ENCODE measurements at places on chromosomes 6 and 20.

DNA sequence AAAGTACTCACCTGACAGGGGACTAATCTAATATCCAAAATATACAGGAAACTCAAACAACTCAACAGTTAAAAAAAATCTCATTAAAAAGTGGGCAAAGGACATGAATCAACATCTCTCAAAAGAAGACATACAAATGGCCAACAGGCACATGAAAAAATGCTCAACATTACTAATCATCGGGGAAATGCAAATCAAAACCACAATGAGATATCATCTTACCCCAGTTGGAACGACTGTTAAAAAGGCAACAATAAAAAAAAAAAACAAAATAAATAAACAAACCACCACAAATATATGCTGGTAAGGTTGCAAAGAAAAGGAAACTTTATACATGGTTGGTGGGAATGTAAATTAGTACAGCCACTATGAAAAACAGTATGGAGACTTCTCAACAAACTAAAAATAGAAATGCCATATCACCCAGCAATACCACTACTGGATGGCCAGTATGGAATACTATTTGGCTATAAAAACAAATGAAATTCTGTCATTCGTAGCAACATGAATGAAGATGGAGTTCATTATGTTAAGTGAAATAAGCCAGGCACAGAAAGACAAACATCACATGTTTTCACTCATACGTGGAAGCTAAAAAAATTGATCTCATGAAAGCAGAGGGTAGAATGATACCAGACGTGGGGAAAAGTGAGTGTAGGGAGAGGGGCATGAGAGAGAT, 6.6 kb downstream of the SIRPB2 start:
- no peak for DNase-seq

GRCh38 chr20:44324343-44324742, 12.5 kb upstream of the R3HDML start:
- DNase-seq = no peak

- no peak for DNase-seq
These were observed 74.0 kb upstream of the GLP1R start for GRCh38 chr6:38974389-38975151.

GRCh38 chr6:148413321-148414091, 70.9 kb downstream of the SASH1 start:
- DNase-seq = no peak

GRCh38 chr6:125246566-125246965, 55.2 kb downstream of the HDDC2 start:
- no peak for DNase-seq

GRCh38 chr6:44067173-44068139, 59.8 kb downstream of the MRPL14 start:
- no peak for DNase-seq

DNA sequence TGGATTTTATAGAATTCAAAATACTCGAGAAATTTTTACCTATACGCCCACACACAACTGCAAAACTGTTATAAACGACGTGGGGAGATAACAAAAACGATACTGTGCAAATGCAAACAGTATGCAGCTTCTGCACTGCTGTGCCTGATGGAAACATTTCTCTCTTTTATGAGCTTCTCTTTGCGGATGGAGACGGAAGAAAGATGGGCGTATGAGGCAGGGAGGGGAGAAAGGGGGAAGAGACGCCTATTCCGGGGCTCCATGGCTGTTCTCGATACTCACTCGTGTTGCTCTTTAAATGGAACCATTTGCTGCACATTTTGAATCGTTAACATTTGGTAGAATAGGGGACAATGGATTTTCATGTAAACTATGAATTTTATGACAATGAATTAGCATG, 69.1 kb upstream of the EXOC2 start:
- DNase-seq = no peak

DNA sequence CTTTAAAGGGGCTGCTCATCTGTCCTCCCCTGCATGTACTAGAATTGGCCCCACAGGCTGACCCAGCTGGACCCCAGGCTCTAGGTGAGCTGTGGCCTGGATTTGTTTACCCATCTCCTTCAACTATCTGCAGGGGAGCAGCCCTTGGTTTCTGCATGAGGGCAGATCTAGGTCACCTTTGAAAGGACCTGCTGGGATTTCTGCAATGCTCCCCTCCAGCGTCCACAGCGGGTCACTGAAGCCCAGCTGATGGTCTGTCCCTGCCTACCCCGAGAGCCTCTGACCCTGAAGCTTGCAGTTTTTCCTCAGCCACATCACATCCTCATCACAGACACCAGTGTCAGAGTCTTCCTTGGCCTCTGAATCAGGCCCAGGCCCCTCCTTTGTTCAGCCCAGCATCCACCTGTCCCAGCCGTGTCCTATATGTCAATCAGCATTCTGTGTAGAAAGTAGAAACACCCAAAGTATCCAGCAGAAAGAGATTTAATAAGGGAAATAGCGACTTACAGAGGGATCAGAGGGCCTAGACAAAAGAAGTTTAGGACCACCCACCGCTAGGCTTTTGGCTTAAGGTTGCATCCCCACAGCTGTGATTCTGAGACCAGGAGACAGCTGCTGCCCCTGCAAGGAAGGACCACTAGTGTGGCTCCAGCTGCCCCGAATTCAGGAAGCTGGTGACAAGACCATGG, 243.1 kb downstream of the LRFN2 start:
- no peak for DNase-seq

DNA sequence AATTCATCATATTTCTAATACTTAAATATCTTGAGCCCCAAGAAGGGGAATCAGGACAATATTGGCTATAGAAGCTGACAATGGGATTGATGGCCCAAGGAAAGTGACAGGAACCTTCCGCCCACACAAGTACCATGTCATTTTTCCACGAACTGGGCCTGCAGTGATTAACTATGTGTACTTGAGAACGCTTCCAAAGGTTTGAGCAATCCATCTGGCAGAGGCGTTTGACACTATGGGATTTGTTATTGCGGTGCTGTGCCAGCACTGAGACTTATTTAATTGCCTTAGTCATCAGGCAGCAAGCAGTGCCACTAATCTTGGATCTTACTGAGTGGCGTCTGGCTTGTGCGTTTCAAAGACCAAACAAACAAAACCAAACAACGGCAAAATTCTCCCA, 135.6 kb upstream of the UST start:
- no peak for DNase-seq

GRCh38 chr6:50720623-50721022, 7.3 kb downstream of the TFAP2D start:
- DNase-seq = no peak

DNA sequence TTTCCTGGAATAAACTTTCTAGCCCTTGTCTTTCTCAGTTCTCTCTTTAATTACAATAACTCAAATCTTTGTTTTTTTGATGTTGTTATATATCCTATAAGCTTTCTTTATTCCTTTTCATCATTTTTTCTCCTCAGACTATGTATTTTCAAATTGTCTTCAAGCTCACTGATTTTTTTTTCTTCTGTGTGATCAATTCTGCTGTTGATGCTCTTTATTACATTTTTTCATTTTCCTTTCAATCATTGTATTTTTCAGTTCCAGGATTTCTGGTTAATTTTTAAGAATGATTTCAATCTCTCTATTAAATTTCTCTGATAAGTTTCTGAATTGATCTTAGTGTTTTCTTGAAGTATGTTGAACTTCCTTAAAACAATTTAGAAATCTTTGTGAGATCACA, 209.7 kb downstream of the TBC1D32 start:
- DNase-seq = no peak

DNA sequence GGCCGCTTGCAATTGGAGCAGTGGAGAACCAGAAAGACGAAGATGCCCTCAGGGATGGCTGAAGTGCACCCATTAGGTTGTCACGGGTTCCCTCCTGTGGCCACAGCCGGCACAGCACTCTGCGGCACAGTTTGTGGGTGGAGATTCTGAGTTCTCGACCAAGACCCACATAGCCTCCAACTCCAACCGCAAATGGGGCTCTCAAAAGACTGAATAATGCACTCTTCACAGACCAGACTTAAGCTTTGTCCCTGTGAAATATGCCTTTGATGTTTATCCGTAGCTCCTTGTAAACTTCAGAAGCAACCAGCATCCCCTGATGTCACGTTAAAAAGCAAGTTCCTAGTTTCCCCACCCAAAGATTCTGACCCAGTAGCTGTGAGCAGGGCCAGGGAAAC, 934 bp upstream of the CST9 start:
- DNase-seq = peak; percentile 30

- peak; percentile 62 for DNase-seq
These were observed 10.6 kb downstream of the NOL4L start for GRCh38 chr20:32574296-32575226.

GRCh38 chr6:48075181-48075580, 35.8 kb downstream of the PTCHD4 start:
- no peak for DNase-seq

DNA sequence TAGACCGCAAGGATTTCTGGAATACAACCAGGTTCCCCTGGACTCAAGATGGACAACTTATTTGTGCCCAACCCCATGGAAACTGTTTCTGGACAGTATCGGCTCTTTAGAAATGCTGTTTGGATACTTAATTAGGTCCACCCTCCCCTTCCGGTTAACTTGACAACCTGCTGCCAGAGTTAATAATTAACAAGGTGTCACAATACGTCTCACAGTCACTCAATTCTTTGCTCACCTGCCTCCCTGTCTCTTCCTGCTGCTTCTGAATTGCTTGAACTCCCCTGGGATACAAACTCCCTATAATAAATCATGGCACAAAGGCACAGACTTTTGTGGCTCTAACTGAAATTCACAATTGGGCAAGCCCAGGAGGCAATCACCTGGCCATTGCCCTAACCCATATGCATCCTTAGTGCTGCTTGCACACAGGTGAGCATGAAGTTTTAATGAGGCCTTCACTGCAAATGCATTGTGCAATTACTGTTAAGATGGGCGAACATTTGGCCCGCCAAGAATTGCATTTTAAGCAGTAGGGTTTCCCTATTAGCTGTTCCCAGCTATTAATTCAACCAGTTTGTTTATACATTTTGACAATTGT, 504.4 kb upstream of the NOX3 start:
- DNase-seq = no peak

DNA sequence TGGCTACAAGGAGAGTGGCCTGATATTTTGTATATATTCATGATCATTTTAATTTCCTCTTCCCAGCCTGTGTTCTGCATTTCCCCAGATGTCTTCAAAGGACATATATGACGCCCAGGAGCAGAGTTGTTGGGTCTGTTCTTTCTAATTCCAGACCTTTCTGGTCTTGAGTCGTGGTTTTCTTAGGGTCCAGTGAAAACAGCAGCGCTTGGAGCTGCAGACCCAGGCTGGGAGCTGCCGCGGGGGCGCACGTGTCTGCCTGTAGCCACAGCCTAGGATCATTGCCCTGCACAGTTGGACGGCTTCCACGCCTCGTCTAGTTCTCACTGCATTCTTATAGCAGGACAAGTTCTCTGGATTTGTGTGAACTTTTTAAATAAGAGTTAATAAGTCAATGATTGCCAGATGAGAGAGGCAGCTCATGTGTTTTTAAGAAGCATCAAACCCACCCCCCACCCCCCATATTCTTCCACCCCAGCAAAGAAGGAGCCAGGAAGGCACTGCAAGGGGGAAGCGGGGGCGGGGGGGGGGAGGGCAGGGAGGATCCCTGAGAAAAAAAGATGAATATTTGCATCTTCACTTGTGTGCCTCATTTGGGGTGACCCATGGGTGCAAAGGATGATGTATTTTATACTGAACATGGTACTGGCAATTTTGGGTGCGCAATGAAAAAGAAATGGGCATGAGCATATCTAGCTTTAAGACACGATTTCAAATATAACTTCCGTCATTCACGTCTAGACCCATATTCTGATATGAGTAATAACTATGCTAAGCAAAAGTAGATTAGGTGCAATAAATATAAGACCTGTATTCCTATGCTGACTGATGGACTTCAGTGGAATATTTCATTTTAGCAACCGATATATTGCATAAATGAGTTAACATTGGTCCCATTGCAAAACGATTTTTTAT, 160.0 kb downstream of the TBXT start:
- no peak for DNase-seq

DNA sequence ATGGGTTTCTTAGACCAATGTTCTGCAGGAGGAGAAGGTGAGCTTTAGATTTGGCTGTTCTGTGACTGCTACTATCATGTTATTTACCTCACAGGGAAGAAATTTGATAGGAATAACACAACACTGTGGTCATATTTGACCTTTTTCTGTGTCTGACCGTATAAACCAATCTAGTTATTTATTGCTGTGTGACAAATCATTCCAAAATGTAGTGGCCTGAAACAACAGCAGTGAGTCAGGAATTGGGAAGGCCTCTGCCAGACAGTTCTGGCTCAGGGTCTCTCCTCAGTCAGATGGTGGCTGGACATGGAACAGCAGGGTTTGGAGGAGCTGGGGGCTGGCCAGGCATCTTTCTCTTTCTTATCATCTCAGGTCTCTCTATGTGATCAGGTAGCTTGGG, 33.0 kb downstream of the RIPOR2 start:
- DNase-seq = no peak

- DNase-seq = no peak
These were observed 128.1 kb upstream of the DOK5 start for GRCh38 chr20:54347166-54347833.

DNA sequence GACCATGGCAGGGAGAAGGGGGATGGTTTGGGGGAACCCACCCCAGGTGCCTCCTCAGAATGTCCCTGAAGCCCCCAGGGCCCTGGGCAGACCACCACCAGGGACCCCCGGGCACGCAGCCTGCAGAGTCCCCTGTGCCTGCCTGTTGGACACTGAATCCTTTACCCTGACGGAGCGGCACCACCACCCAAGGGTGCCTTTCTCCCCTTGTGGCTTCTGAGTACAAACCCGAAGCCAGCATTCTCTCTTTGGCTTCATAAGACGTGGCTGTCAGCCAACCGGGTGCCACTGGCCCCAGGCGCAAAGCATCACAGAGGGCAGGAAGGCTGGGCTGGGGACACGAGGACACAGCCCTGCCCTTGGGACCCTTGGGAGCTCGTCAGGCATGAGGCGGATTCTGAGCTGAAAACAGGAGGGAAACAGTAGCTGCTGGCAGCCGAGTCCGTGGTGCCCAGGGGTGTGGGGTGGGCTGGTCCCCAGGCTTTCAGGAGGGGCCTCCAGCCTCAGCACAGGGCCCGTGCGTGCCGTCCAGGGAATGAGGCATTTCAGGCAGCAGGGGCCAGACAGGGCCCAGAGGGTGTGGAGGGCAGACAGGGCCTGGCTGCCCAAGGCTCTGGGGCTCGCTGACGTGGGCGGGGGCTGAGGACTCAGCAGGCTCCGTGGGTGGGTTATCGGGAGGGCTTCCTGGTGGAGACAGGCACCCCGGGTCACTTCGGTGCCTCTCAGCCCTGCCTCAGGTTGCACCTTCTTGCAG, 3.5 kb downstream of the COL9A3 start:
- no peak for DNase-seq

- no peak for DNase-seq
These were observed 9.9 kb upstream of the GTSF1L start for GRCh38 chr20:43736588-43737158.

Data from CD4-positive, alpha-beta T cell (primary cell).